ENCODE measurements at places on chromosomes 13 and 19. TPM values are rescaled to one million over a fixed set of nuclear protein-coding genes. Genes with fewer than 3 reads are reported as not detected.

ZNF155 gene
- polyA plus RNA-seq, result 2.9 TPM

DNA sequence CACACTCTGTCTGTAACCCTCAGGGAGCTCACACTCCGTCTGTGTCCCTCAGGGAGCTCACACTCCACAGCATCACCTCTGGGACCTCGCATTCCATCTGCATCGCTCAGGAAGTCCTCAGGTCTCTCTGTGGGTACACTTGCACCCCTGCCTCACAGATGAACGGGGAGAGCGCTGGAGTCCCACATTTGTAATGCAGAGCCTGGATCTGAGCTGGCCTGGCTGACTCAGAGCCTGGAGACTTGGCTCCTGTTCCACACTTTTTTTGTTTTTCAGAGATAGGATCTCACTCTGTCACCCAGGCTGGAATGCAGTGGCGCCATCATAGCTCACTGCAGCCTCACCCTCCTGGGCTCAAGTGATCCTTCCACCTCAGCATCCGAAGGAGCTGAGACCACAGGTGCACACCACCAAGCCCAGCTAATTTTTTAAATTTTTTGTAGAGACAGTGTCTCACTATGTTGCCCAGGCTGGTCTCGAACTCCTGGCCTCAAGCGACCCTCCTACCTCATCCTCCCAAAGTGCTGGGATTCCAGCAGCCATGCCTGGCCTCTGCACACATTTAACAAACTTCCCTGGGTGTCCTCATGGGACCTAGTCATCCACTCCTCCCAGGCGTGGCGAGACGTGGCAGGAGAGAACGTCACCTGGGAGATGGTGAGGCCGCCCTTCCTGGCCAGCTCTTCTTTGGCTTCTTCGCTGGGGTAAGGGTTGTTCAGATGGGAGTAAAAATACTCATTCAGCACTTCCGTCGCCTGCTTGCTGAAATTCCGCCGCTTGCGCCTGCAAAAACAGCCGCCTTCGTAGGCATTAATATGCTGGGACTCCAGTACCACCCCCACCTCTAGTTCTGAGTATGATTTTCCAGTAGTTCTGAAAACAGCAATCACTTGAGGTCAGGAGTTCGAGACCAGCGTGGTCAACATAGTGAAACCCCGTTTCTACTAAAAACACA is 31.0 kb downstream of the CILP2 start:
- no peak for DNase-seq
- no peak overlapping the region for H3K27ac ChIP-seq
- no peak overlapping the region for H3K4me3 ChIP-seq

MEF2B gene
- polyA plus RNA-seq, result 1.7 TPM

GRCh38 chr13:31418186-31418585 is 218.4 kb downstream of the B3GLCT start:
- no peak overlapping the region for H3K27ac ChIP-seq
- H3K36me3 ChIP-seq, result no peaks in the 10 kb centered on the region
- no peaks in the 10 kb centered on the region for H3K27me3 ChIP-seq
- no peak for DNase-seq
- no peak overlapping the region for H3K4me3 ChIP-seq

DNA sequence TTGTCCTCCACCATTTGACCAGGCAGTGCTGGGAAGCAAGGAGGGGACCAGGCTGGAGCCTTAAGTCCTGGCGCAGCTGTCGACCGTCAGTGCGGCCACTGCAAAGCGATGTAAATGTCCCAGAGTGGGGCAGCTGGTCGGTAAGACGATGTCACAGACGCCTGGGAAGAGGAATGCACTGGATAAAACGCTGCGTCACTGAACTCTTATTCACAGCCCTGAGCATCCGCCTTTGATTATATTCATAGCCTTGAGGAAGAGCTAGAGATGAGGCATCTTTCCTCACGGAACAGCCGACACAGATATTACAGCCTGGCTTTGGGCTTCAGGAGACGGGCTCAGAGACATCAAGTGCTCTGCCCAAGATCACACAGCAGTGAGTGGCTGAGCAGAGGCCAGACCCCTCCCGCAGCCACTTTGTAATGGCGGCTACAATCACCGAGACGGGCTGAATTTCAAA is 17.6 kb upstream of the TUBGCP3 start:
- no peaks in the 10 kb centered on the region for H3K27me3 ChIP-seq
- H3K4me1 ChIP-seq, result no peaks in the 10 kb centered on the region
- H3K4me3 ChIP-seq, result no peak overlapping the region
- no peaks in the 10 kb centered on the region for H3K36me3 ChIP-seq
- H3K27ac ChIP-seq, result peak overlapping the region; percentile 39

GRCh38 chr19:2330255-2330631 is 1.8 kb downstream of the SPPL2B start:
- H3K4me1 ChIP-seq, result peaks cover 42% of the 10 kb centered on the region
- no peaks in the 10 kb centered on the region for H3K27me3 ChIP-seq
- H3K36me3 ChIP-seq, result no peaks in the 10 kb centered on the region
- H3K27ac ChIP-seq, result peak overlapping the region; percentile 70
- no peak for DNase-seq
- H3K4me3 ChIP-seq, result no peak overlapping the region

DNA sequence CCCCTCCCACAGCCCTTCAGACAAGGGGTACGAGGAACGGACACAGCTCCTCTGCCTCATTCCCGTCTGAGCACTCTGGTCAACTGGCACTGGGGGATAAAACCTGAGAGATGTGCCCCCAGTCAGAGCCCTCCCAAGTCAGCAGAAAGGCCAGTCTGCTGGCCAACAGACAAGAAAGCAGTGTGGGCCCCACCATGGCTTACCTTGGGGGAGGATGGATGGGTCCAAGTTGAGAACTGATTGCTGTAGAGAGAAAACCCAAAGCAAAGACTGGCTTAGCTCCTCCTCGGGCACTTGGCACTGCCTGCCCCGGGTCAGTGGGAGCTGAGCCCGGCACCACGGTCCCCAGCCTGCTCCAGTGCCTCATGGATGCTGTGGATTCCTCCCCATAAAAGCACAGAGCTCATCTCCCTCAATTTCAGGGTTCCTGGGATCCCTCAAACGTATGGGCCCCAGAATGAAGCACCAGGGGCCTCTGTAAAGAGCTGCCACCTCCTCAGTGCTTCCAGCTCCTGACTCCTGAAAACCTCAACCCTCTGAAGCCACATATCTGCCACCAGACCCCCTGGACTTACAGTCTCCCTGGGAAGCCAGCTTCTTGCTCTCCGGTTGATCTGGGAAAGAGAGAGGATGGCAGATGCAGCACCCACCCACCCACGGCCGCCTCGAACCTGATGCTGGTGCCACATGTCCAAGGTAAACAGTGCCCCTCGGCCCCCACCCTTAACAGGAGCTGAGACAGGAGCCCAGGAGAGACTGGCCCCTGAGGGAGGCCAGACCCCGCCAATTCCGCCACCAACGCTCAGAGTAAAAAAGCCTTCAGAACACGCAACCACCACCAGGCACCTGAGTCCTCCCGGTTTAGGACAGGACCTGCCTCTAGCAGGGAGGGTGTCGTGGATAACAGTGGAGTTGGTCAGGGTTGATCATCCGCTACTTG is 3.3 kb downstream of the KHSRP start:
- H3K4me3 ChIP-seq, result no peak overlapping the region
- no peaks in the 10 kb centered on the region for H3K4me1 ChIP-seq
- H3K36me3 ChIP-seq, result peaks cover 45% of the 10 kb centered on the region
- H3K27me3 ChIP-seq, result no peaks in the 10 kb centered on the region
- no peak for DNase-seq

DNA sequence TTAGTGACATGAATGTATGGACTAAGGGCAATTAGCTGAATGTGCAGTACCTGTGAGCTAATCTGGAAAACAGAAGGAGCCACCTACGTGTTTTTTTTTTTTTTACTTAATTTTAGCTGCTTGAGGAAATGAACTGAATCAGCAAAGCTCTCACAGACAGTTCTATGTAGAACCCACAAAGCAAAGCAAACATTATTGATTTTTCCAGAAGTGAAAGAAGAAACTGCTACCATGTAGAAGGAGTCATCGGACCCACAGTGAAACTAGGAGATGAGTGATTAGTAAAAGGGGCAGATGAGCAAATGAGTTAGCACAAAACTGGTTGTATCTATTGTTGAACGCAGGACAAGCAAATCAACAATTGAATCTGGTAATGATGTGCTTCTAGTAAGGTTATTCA is 94.1 kb upstream of the SLC7A1 start:
- no peaks in the 10 kb centered on the region for H3K4me1 ChIP-seq
- H3K4me3 ChIP-seq, result no peak overlapping the region
- H3K27me3 ChIP-seq, result no peaks in the 10 kb centered on the region
- DNase-seq, result no peak
- no peak overlapping the region for H3K27ac ChIP-seq
- no peaks in the 10 kb centered on the region for H3K36me3 ChIP-seq

DNA sequence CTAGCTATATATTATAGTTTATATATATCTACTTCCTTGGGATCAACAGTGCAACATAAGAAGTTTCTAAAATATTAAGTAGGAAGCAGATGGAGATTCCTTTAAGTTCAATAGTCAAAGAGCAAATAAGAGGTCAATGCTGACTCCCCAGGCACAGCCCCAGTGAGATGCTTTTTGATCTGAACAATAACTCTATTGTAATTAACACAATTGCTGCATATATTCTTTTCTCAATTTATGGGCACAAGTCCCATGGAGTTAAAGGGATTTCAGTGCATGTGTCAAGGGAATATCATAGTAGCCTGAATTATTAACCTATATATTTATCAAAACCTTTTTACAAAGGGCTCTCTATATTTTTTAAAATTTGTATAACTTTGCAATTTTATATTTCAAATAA is 180.8 kb downstream of the SPRY2 start:
- no peak overlapping the region for H3K27ac ChIP-seq
- H3K4me3 ChIP-seq, result no peak overlapping the region
- H3K27me3 ChIP-seq, result no peaks in the 10 kb centered on the region
- no peaks in the 10 kb centered on the region for H3K4me1 ChIP-seq
- no peaks in the 10 kb centered on the region for H3K36me3 ChIP-seq

- DNase-seq, result no peak
- no peak overlapping the region for H3K4me3 ChIP-seq
- peaks cover 50% of the 10 kb centered on the region for H3K4me1 ChIP-seq
- H3K36me3 ChIP-seq, result no peaks in the 10 kb centered on the region
- H3K27me3 ChIP-seq, result no peaks in the 10 kb centered on the region
Measured at GRCh38 chr13:110541526-110541920, 20.0 kb downstream of the RAB20 start.

DNA sequence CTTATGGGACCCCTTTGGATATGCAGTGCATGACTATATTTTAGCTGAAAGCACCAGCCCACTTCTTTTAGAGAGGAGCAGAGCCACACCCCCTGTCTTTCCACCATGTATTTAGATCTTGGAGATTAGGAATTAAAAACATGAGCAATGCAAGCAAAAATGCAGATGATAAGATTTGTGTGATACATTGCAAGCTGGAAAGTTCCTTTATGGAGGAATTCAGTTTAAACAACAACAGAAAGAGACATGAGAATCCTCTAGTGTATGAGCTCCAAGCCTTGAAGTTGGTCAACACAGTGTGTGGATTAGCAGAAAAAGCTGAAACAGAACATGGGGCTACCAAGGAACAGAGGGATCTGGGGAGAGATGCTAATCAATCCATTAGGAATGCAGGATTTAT is 529.8 kb upstream of the NBEA start:
- no peak overlapping the region for H3K27ac ChIP-seq
- no peak overlapping the region for H3K4me3 ChIP-seq

TEAD2 gene
- 16.0 TPM for polyA plus RNA-seq

DNA sequence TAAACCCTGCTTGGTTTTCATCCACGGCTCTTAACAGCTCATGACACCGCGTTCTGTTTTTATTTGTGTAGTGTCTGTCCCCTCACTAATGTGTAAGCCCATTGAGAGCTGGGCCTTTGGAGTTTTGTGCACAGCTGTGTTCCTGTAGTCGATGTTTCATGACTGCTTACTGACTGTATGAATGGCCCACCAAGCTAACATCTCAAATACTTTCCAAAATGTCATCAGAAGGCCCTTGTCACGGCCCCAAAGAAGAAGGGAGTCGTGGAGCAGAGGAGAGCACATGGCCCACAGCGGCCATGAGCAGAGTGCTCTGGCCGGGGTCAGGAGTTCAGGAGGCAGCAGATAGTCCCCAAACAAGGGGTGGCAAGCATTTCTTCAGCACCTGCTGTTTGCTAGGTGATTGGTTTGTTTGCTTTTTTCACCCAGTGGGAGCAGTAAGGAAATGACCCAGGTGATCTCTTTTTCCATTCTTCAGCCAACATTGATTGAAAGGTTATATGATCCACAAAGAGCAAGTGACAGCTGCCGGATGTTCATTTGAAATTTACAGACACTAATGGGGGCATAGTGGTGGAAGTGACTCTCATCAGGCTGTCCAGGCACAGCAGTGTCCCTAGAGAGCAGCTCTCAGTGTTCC is 315.2 kb downstream of the ATP8A2 start:
- H3K27ac ChIP-seq, result no peak overlapping the region
- H3K27me3 ChIP-seq, result no peaks in the 10 kb centered on the region
- DNase-seq, result no peak
- H3K4me3 ChIP-seq, result no peak overlapping the region
- no peaks in the 10 kb centered on the region for H3K36me3 ChIP-seq

ZIK1 gene
- 3.0 TPM for polyA plus RNA-seq
